ENCODE measurements at places on chromosomes 2 and 18.

- no peak for DNase-seq
Measured at GRCh38 chr18:11163665-11164064, 14.3 kb upstream of the PIEZO2 start.

- DNase-seq: no peak
Measured at GRCh38 chr2:165594935-165595255, 125.4 kb downstream of the CSRNP3 start.

DNA sequence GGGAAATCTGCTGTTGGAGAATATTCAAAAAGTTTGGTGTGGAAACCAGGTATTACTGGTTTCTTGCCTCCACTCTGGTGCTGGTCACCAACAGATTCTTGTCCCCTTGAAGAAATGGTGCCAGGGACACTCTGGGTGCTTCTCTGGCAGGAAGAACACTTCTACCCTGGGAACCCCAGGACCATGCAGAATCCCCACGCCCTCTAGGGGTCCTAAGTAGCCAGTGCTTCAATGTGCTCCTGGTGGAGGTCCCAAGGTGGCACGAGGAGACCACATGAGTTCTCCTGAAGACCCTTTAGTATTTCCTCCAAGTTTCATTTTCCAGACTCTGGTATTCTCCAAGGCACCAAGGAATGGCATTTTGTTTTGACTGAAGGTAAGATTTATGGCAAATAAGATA, 380.6 kb downstream of the TSN start:
- peak; percentile 40 for DNase-seq

GRCh38 chr2:138827426-138828054, 47.4 kb upstream of the NXPH2 start:
- peak; percentile 15 for DNase-seq

DNA sequence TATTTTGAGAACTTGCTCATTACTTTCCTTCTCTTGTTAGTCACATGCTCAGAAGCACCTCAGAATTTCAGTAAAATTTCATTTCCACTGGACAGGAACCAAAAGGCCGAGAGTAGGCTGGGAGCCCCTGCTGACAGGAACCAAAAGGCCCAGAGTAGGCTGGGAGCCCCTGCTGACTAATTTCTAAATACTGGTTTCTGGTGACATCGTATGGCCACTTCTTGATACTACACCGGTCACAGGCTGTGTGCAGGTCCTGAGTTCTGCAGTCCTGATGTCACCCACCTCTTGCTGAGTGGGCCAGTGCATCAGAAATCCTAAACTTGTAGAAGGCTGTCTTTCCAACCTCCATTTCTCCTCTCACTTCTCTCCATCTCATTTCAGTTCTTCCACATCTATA, 17.7 kb upstream of the EN1 start:
- no peak for DNase-seq

- DNase-seq: no peak
Measured at GRCh38 chr2:143847257-143847656, 672.7 kb downstream of the ZEB2 start.

DNA sequence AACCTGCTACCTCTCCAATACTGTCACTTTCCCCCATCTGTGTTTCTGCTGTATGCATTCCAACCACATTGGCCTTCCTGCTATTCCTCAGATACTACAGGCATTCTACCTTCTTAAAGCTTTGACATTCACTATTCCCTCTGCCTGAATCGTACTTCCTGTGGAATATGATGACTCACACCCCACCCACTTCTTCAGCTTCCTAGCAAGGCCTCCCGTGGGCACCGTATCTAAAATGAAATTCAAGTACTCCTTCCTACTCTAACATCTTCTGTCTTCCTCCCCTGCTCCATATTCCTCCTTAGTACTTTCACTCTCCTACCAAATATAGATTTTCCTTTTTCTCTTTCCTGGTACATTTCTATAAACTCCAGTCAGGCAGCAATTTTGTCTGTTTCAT, 710.4 kb downstream of the RNF144A start:
- DNase-seq: no peak

DNA sequence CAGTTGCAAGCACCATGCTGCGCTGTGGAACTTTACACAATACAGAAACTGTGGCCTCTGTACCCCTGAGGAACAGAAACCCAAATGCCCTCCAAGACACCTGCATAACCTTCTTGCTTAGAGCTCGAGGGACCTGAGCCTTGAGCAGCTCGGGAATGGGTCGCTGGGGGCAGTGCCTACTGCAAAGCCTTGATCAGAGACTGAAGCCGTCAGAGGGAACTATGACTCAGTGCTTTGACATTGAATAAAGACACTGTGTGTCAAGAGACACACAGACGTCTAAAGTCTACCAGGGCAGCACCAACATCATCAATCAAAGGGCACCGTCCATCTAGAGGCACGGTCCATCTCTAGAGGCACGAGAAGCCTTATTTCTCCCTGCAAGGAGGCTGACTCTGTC, 30.6 kb downstream of the GPR45 start:
- DNase-seq: no peak

DNA sequence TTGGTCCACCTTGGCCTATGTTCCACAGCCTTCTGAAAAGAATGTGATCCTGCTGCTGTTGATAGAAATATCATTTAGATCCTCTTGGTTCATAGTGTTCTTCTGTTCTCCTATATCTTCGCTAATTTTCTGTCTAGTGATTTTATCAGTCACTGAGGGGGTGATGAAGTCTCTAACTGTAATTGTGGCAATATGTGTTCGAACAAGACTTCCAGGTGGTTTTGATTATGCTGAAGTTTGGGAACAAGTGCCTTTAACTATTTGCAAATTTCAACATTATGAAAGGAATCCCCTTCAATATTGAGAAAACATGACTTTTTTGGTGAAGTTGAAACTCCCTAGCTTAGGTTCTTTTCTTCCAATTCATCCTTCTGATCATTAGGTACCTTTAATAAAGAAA, 140.4 kb downstream of the MTX2 start:
- no peak for DNase-seq

DNA sequence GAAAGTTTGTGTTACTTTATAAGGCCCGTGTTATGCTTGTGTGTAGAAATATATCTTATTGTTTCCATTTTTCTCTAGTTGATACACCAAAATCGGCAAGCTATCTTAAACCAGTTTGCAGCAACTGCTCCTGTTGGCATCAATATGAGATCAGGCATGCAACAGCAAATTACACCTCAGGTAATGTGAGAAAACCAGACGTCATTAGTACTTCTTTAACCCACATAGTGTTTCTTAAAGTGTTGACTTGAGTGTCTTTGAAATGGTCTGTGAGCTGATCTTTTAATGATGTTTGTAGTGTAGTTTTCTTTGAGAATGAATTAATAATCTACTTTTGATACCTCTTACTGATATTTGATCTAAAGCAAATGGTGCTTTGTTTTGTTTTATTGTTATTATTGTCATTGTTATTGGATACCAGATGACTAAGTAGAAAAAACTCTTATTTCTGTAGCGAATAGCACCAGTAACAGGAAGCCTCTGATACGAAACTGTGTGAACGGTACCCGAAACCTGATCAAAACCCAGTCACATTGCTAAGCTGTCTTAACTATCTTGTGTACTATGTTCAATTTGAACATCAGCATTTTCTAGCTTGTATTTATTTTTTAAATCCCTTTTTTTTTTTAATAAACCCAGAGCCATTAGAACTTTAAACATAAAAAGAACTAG, 53.7 kb downstream of the PTRHD1 start:
- no peak for DNase-seq

GRCh38 chr2:177496921-177497320, 104.3 kb downstream of the AGPS start:
- DNase-seq: no peak

DNA sequence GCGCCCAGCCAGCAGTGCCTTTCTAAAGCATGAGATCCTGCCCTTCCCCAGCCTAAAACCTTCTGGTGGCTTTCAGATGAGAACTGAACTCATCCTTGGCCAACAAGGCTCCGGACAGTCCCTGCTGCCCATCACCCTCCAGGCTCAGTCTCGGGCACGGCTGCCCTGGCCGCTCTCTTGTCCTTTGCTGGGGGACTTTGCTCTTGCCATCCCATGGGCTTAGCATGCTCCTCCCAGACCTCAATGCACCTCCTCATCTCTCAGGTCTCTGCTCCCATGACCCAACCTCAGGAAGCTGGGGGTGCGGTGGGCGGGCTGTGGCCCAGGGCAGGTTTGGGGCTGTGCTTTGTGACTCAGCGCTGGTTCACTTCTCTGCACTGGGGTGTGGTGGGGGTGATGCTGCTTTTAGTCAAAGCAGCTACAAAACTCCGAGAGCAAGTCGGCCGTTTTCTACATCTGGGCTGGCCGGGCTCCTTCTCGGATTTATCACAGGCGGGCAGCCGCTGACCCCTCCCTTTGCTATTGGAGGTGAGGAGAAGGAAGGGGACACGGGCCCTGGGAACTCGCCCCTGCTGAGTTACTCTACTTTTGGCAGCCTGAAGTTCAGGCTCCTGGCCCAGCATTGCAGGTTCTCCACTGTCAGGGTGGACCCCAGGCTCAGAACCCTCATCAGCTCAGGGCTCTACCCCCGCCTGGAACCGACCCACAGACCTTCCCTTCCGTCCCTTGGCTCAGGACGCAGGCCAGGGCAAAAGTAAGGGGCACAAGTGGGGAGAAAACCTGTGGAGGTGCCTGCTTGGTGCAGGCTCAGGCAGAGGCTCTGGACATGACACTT, 90.6 kb upstream of the TAF1B start:
- no peak for DNase-seq

- peak; percentile 79 for DNase-seq
Measured at GRCh38 chr18:11849841-11850634, 1.2 kb upstream of the CHMP1B start.

GRCh38 chr18:36296650-36297416, 680 bp upstream of the FHOD3 start:
- DNase-seq: peak; percentile 47

GRCh38 chr2:171706152-171706803, 19.0 kb downstream of the DYNC1I2 start:
- DNase-seq: peak; percentile 15

GRCh38 chr2:124649001-124649400, 623.9 kb downstream of the CNTNAP5 start:
- DNase-seq: no peak
